ENCODE measurements at places on chromosomes 3 and 15.

DNA sequence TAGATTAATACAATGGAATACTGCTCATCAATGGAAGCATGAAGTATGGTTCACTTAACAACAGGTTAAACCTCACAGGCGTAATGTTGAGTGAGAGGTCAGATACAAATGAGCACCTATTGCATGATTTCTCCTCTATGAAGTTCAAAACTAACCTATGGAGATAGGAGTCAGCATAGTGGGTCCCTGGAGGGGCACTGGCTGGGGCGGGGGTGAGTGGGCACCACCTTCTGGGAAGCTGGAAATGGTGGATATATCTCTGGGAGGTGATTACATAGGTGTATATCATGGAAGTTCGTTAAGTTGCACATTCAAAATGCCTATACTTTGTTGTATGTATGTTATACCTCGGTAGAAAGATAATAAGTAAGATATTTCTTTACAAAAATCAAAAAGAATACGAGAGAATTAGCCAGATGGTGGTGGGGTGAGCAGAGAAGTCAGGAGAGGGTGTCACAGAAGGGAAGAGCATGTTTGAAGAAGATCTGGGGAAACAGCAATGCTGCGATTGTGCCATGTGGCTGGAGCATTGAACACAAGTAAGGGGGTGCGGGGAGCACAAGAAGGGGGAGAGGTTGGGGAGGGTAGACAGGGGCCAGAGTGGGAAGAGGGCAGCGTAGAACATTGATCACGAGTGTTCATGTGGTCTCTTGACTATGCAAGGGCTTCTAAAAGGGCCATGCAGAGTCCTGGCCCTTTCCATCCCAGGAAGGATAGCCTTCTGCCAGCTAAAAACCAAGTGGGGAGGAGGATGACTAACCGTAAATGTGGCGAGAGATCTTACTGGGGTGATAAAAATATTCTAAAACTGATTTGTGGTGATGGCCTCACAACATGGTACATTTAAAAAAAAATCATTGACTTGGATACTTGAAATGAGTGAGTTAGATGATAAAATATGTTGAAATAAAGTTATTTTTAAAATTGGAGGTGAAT is 30.2 kb downstream of the ITGA11 start:
- no peak for DNase-seq

- DNase-seq, result no peak
These were observed 93.5 kb downstream of the SERPINI1 start for GRCh38 chr3:167829071-167829470.

- no peak for DNase-seq
These were observed 182.9 kb downstream of the AKAP13 start for GRCh38 chr15:85563328-85563727.

DNA sequence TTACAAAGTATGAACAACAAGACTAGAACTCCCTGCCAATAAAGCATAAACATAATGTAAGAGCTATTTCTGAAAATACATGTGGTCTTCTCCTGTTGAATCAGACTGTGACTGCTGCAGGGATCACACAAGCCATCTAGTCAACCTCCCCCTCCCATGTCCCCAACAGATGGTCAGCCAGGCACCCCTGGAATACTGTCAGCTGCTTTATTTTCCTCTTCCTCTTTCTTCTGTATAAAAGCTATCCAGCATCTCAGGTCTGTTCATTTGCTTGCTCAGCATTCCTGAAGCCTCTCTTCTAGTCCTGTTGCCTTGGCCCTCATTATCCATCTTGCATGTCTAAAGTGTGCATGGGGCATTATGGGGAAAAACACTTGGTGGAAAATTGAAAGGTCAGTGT is 6.5 kb upstream of the MINDY4B start:
- no peak for DNase-seq

DNA sequence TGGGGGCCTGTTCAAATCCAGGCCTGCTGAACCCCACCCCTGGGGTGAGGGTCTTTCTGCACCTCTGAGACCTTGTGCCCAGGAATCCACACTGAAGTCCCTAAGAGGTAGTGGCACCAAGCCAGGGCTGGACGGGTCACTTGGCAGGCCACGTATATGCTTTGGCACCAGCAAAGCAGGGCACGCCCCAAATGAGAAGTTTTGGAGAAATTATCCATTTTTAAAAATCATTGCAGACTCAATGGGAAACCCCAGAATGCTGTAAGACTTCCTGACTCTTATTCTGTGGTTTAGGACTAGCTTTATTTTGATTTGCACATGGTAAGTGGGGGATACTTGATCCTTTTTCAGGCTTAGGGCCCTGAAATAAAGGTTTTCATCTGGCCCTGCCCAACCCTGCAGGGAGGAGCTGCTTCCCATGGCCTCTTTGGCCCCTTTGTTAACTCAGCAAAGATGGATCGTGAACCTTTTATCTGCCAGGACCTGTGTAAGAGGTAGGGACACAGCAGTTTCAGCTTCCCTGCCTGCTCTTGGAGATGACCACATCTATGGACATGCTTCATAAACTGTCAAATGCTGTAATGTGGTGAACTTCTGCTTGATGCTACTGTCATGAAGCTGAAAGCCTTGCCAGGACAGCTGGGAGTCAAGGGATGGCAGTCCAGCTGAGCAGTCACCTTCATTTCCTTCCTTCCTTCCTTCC is 88.0 kb downstream of the HMG20A start:
- DNase-seq, result no peak
